ENCODE measurements at places on chromosomes 2 and 18. TPM values are rescaled to one million over a fixed set of nuclear protein-coding genes. Genes with fewer than 3 reads are reported as not detected.

The EMILIN1 gene
- polyA plus RNA-seq: 10.7 TPM

The CPS1 gene
- polyA plus RNA-seq: 0.99 TPM

The SERPINB7 gene
- polyA plus RNA-seq: 0.94 TPM

The OTX1 gene
- polyA plus RNA-seq: 0.61 TPM
